Stimulated activated CD4-positive, alpha-beta T cell treated with anti-CD3 and anti-CD28 coated beads, Interleukin-15, amount 100 ng/mL, for 1 hour (primary cell): ENCODE measurements at places on chromosomes 11 and 22.

DNA sequence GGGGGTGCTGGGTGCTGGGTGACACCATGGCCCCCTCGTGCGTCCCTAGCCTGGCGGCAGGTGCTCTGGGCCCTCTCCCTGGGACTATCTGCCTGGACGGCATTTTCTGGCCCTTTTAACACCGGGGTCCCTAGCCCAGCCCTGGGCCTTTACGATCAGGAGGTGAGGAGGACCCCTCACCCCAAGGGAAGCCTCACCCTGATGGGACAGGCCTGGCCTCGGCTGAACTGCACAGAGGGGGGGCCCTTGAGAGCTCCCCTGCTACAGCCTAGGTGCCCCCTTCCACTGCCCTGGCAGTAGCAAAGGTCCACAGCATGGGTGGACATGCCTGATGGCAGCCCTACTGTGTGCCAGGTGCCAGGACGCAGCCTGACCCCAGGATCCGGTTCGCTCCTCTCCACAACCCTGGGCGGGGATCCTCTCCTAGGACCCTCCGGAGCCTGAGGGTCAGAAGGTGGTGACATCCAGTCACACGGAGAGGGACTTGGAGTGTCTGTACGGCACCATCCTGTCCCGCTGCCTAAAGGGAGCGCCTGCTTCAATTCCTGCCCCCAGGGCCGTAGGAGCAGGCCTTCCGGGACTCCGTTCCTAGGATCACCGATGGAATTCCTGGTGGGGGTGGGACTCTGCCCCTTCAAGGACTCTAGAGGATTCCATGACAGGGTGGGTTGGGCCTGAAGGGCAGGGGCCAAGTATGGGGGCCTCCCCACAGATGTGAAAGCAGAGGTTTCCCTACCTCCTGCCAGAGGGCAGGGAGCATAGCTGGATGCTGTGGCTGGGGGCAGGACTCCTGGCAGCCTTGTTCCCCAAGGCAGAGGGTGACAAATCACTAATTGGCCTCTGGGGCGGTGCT, 33.0 kb upstream of the TH start:
- DNase-seq, result no peak

- peak; percentile 25 for DNase-seq
Measured at GRCh38 chr11:62708793-62709192, 1.3 kb downstream of the GNG3 start.

DNA sequence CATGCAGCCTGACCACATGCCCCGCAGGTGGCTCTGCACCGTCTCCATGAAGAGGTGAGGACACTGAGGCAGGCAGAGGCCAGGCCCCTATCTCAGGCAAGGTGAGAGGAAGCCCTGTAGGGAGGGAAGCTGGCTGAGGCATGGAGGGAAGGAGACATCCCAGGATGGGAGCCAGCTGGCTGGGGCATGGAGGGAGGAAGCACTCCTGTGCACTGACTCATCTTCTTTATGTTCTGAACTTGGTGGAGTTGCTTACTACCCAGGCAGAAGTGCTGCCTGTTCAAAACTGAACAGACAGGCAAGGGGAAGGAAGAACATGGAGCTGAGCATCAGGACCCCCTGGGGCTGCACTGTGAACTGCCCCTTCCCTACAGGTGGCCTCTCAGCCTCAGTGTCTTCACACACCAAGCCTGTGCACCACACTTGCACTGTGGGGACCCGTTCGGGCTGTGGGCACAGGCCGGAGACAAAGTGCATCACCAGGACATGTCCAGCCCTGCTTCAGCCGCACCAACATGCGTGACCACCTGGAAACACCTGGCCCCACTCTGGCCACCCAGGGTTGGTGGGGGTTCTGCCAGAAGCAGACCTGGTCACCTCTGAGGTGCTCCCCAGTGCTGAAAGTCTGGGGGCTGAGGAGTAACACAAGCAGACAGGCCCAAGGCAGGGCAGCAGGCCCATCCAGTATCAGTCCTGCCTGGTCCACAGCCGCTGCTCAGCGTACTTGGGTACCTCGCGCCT, 55.5 kb downstream of the DGCR2 start:
- no peak for DNase-seq

GRCh38 chr11:69278091-69278867, 15.7 kb upstream of the MYEOV start:
- no peak for DNase-seq

DNA sequence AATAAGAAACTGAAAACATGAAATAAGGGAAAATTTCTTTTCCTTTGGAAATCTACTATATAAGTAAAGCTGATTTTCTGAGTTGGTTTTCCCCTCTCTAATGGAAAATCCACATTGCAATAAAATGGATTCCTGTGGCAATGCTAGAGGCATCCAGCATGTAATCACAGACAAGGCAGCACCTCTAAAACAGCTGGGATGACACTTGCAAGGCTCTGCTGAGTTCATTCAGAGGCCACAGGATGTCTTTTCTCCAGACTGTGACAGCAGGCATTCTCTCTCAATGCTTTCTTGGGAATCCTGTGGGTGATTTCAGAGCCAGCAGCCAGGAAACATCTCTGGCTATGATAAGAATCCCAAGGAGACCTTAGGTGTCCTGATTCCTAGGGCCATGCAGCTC, 201.3 kb upstream of the BLID start:
- DNase-seq, result no peak
